GM23338 (cell line): ENCODE measurements at places on chromosomes 13 and 19.

DNA sequence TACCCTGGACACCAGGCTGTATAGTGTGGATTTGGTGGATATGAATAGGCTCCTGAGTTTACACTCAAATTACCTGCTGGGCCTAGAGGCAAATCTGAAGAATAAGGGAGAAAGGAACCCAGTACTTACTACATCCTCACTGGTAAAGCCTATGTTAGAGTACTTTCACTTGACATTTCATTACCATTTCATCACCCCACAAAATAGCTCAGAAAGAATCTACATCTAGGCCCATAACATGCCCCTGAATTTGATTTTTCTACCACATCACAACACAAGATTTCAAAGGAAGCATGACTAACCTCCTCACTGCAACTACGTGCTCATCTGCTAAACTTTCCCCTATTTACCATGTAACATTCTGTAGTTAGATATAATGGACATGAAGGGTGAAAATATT lies 43.3 kb downstream of the VWA8 start:
- DNase-seq = no peak
- H3K27me3 ChIP-seq = no peaks in the 10 kb centered on the region
- no peak overlapping the region for H3K4me3 ChIP-seq
- H3K36me3 ChIP-seq = no peaks in the 10 kb centered on the region
- H3K4me1 ChIP-seq = no peaks in the 10 kb centered on the region

DNA sequence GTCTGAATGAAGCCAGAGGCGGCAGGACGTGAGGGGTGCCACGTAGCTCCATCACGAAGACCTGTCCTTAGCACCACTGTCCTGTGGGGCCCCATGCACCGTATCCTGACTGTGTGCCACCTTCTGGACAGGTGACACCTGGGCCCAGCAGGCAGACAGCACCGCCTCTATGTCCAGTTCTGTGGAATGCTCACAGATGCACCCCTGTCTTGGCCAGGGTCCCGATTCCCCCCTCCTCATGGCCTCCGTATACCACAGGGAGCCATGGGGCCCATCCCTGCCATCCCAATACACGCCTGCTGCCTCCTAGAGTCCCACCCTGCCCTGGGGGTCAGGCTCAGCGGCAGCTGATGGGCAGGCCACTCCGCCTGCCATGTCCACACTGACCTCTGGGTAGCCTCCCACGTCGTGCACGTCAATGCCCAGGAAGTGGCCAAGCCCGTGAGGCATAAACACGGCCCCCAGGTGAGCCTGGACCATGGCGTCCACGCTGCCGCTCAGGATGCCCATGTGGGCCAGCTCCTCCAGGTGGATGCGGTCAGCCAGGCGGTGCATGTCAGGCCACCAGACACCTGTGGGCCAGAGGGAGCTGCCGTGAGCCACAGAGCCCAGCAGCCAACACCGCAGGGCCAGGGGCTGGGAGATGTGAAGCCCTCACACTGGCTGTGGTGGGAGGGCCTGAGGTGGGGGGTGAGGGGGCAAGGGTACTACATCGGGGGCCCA lies 17.6 kb downstream of the CEBPG start:
- no peaks in the 10 kb centered on the region for H3K36me3 ChIP-seq
- no peak overlapping the region for H3K27ac ChIP-seq
- DNase-seq = no peak

GRCh38 chr13:34750078-34750931 lies 191.8 kb upstream of the NBEA start:
- H3K4me1 ChIP-seq = peaks cover 9% of the 10 kb centered on the region
- no peak overlapping the region for H3K27ac ChIP-seq
- H3K4me3 ChIP-seq = peak overlapping the region; percentile 46
- peak; percentile 68 for DNase-seq
- no peaks in the 10 kb centered on the region for H3K36me3 ChIP-seq

DNA sequence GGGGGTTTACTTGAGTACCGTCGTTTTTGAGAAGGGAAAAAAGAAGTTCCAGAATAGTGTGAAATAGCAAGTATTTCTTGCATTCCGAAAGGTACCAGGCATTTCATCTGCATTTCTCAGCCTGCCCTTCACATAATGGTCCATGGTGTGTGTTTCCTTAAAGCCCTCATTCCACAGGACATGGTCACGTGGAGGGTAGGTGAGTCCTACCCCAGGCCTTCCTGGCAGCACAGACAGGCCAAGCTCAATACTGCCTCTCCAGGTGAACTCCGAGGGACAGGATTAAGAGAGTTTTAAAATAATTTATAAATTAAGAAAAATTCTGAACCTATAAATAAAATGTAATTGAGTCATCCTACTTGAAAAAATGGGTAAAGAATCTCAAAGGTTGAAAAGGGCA lies 64.7 kb downstream of the TNFRSF19 start:
- peaks cover 56% of the 10 kb centered on the region for H3K4me1 ChIP-seq
- no peak overlapping the region for H3K27ac ChIP-seq
- no peak overlapping the region for H3K4me3 ChIP-seq
- peak; percentile 51 for DNase-seq
- H3K27me3 ChIP-seq = no peaks in the 10 kb centered on the region

DNA sequence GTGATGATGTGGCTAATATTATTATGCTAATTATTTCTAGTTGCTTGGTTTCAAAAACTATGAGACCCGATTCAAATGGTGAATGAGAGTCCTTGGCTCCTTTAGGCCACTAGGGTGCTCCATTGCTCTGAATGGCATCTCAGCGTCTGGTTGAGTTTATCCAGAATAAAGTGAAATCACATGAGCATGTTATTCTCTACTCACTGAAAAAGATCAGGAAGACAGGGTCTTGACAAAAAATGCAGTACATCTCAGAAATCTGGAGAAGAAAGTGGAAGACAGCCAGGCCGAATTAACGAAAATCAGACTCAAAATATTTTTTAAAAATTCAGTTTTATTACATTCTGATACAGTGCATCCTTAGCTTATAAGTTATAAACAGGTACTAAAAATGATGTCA lies 516.2 kb downstream of the MYO16 start:
- no peaks in the 10 kb centered on the region for H3K4me1 ChIP-seq
- peaks cover 7% of the 10 kb centered on the region; the same call in 1 of the 2 replicates for H3K27me3 ChIP-seq
- DNase-seq = peak; percentile 70
- H3K27ac ChIP-seq = no peak overlapping the region
- no peak overlapping the region for H3K4me3 ChIP-seq
- H3K36me3 ChIP-seq = no peaks in the 10 kb centered on the region

DNA sequence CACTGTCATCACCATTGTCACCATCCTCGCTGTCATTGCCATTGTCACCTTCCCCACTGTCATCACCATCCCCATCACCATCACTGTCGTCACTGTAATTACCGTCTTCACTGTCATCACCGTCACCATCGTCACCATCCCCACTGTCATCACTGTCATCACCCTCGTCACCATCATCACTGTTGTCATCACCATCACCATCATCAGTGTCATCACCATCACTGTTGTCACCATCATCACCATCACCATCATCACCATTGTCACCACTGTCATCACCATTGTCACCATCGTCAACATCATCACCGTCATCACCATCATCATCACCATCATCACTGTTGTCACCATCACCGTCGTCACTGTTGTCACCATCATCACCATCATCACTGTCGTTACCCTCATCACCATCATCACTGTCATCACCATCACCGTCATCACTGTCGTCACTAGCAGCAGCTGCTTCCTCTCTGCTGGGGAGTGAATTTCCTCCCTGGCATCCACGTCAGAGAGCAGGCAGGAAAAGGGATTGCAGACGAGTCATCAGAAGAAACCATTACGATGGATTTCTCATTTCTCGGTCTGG lies 27.3 kb downstream of the TMEM255B start:
- no peak overlapping the region for H3K4me3 ChIP-seq
- no peak overlapping the region for H3K27ac ChIP-seq
- no peaks in the 10 kb centered on the region for H3K27me3 ChIP-seq
- H3K4me1 ChIP-seq = no peaks in the 10 kb centered on the region
- no peak for DNase-seq

GRCh38 chr13:66835040-66835628 lies 395.0 kb downstream of the PCDH9 start:
- H3K4me1 ChIP-seq = no peaks in the 10 kb centered on the region
- no peaks in the 10 kb centered on the region for H3K36me3 ChIP-seq
- H3K27ac ChIP-seq = no peak overlapping the region
- H3K27me3 ChIP-seq = no peaks in the 10 kb centered on the region
- DNase-seq = no peak

DNA sequence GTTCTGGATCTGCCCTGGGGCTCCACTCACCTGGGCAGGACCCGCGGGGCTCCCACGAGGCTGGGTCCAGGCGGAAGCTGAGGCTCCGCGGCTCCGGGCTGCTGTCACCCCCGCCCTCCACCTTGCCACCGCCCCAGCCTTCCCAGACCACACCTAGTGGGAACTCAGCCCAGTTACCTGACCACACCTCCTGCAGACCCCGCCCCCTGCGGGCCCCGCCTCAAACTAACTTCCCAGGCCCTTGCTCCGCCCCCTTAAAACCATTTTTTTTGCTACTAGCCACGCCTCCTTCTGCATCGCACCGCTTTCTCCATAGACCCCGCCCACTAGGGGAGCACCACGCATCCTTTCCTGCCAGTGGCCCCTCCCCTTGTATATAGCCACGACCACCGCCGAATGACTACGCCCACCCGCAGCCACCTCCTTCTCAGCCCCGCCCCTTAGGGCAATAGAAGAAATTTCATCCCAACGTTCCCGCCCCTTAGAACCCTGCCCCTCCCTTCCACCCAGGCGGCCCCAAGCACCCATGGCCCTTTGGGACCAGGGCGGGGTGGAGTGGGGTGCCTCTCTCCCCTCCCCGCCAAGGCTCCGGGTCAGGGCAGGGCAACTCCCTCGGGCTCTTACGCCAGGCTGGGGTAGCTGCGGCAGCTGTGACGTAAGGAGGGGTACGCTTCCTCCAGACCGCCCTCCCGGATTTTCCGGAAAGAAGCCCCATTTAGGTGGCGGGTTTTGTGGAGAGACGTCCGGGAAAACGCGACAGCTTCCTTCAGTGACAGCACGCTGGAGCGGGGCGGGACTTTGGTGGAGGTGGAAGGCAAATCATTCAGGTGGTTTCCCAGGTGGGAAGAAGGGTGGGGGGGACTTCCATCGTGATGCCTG lies at the start of gene SH2D3A:
Gene SH2D3A, minus strand, starts transcription at position 79 of the 879 bp plus-strand sequence. CDS start 3,687 bp downstream, outside the sequence.
- peak within 1 kb of the TSS; percentile 91 for H3K4me3 ChIP-seq
- H3K4me1 ChIP-seq = peaks cover 7% of the 10 kb centered on the region; the same call in 1 of the 2 replicates
- peak within 1 kb of the TSS; percentile 94 for H3K27ac ChIP-seq
- DNase-seq = peak; percentile 99
- no peaks in the 10 kb centered on the region for H3K36me3 ChIP-seq

GRCh38 chr13:61954092-61954491 lies 538.4 kb upstream of the PCDH20 start:
- no peak overlapping the region for H3K4me3 ChIP-seq
- no peaks in the 10 kb centered on the region for H3K4me1 ChIP-seq
- H3K36me3 ChIP-seq = no peaks in the 10 kb centered on the region

- no peak overlapping the region for H3K27ac ChIP-seq
- H3K4me1 ChIP-seq = no peaks in the 10 kb centered on the region
- H3K4me3 ChIP-seq = no peak overlapping the region
- H3K27me3 ChIP-seq = no peaks in the 10 kb centered on the region
- no peaks in the 10 kb centered on the region for H3K36me3 ChIP-seq
- DNase-seq = no peak
Observed at GRCh38 chr13:34410678-34411077, 531.4 kb upstream of the NBEA start.

GRCh38 chr19:3721131-3721886 lies 13.1 kb downstream of the TJP3 start:
- peak overlapping the region; percentile 83 for H3K4me3 ChIP-seq
- H3K36me3 ChIP-seq = no peaks in the 10 kb centered on the region
- DNase-seq = peak; percentile 98
- H3K27me3 ChIP-seq = no peaks in the 10 kb centered on the region

- no peak overlapping the region for H3K27ac ChIP-seq
- no peaks in the 10 kb centered on the region for H3K4me1 ChIP-seq
- H3K36me3 ChIP-seq = no peaks in the 10 kb centered on the region
- DNase-seq = no peak
- no peaks in the 10 kb centered on the region for H3K27me3 ChIP-seq
Observed at GRCh38 chr13:76833441-76833954, 52.7 kb downstream of the KCTD12 start.

DNA sequence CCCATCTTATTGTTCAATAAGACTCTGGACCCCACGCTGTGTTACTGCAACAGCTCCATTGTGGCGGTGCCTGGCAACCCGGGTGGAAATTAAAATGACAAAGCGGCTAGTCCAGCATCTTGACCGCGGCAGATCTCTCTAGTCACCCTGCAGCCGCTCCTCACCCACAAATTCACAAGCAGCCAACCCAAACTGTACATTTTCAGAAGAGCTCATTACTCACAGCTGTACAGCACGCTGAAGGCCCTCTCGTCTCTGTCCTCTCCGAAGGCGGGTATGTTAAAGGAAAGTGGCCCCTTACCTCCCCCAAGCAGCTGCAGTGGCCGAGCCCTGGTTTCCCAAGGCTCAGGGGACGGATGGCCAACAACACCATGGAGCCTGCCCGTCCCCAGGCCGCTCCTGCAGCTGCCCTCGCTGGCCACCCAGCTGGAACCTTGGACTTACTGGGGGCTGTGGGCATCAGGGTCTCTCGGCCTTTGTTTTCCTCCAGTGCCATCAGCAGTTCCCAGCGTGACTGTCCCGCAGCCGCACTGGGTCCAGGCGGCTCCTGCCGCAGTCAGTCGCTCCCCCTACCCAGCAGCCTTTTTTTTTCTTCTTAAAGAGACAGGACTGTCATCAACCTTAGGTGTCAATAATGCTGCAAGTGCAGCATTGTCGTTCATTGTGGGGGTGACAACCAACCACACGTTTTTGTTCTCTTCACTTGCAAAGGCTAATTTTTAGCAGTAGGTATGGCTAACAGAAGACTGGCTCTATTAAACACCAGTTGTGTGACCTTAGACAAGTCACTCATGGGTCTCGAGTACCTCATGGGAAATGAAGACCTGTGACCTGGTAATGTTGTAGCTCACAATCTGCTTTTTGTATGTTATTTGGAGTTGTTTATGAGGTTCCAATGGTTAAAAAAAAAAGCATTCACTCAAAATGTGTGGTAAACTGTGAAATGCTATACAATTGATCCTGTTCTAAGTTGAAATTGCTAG lies at the start of gene SACS:
Gene SACS, minus strand, starts transcription at position 532 of the 983 bp plus-strand sequence. CDS start 22,463 bp downstream, outside the sequence.
- DNase-seq = peak; percentile 98
- peak within 1 kb of the TSS; percentile 68 for H3K4me3 ChIP-seq
- no peaks in the 10 kb centered on the region for H3K36me3 ChIP-seq
- peaks cover 7% of the 10 kb centered on the region; the same call in 1 of the 2 replicates for H3K27me3 ChIP-seq
- peaks cover 21% of the 10 kb centered on the region for H3K4me1 ChIP-seq

GRCh38 chr19:14632286-14632685 lies 42.4 kb downstream of the ADGRE3 start:
- H3K27me3 ChIP-seq = no peaks in the 10 kb centered on the region
- peak; percentile 85 for DNase-seq
- H3K4me3 ChIP-seq = no peak overlapping the region
- H3K4me1 ChIP-seq = peaks cover 5% of the 10 kb centered on the region

- no peak for DNase-seq
- H3K4me3 ChIP-seq = no peak overlapping the region
- 0 out of 2 replicates have a peak, but pooled peaks cover 3% of the 10 kb centered on the region for H3K36me3 ChIP-seq
- H3K27ac ChIP-seq = no peak overlapping the region
Observed at GRCh38 chr19:56838909-56839651, 1.4 kb downstream of the PEG3 start.

GRCh38 chr13:23411220-23411619 lies 22.3 kb downstream of the SACS start:
- H3K36me3 ChIP-seq = no peaks in the 10 kb centered on the region
- H3K27me3 ChIP-seq = no peaks in the 10 kb centered on the region
- no peak overlapping the region for H3K4me3 ChIP-seq
- no peak for DNase-seq
- H3K4me1 ChIP-seq = peaks cover 5% of the 10 kb centered on the region; the same call in 1 of the 2 replicates
